Glutamatergic neuron (in vitro differentiated cells): ENCODE measurements at places on chromosomes 11 and 22.
A peak's percentile ranks its signal among the peaks of the same experiment; 100 is the strongest.

DNA sequence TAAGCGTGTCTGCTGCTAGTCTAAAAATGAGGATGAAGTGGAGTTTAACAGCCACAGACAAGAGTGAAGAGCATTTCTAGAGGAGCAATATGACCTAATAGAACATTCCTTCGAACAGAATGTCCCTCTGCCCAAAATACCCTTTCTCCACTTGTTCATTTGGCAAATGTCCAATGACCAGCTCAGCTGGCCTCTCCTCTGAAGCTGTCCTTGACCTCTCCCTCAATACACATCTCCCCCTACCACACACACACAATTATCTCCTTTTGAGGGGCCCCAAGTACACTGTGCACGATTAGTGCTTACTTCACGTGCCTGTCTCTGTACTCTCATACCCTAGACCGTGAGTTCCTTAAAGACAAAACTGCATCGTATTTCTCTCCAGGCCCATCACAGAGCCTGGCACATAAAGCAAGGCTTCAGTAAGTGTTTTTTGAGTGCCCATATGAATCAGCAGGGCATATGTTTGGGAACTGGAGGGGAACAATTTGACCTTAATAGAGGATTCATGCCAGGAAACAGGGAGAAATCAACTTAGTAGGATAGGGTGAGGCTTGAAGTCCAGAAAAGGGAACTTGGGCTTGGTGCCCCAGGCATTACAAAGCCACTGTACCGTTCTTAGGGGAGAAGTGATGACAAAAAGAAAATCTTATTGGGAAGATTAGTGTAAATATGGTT lies 18.1 kb upstream of the NCAM1 start:
- no peak for DNase-seq

GRCh38 chr22:38033522-38034277 lies 23.5 kb upstream of the PICK1 start:
- DNase-seq: no peak

- DNase-seq: no peak
Observed at GRCh38 chr22:39236321-39237317, 8.2 kb downstream of the PDGFB start.

DNA sequence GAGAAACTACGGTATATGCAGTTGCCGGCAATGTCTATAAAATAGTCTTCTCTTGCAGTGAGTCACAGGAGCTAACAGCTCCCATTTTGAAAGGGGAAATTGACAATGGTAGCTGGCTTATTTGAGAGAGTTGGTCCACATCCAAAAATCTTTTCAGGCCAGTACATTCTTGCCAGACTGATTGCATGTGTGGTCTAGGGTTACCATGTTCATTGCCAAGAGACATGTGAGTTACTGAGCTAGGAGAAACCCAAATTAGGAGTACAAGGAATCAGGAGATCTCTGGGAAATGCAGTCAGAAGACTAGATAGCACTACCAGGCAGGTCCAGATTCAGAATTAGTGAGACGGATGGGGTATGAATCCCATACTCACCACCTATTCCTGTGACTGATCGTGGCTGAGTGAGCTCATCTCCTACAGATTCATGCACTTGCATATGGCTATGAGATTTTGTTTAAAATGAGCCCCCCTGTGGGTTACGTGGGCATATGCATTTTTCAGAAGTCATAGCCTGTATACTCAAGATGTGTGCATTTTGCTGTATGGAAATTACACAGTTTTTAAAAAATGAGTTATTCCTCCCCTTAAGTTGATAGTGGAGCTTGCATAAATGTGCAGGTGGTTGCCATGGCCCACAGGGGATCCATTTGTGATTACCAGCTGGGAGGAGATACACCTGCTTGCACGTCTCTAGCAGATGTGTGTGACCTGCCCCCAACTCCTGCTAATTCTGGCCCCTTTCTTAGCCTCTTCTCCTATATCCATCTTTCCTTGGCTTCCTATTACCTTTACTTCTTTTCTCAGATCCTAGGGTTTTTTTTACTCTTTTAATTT lies 102.7 kb downstream of the COMMD9 start:
- no peak for DNase-seq

GRCh38 chr11:125257190-125257579 lies 92.6 kb downstream of the PKNOX2 start:
- peak; percentile 69 for DNase-seq

- no peak for DNase-seq
Observed at GRCh38 chr11:77302752-77303151, 1.3 kb upstream of the GDPD4 start.

- DNase-seq: no peak
Observed at GRCh38 chr11:1149545-1149944, 8.2 kb upstream of the MUC5AC start.

DNA sequence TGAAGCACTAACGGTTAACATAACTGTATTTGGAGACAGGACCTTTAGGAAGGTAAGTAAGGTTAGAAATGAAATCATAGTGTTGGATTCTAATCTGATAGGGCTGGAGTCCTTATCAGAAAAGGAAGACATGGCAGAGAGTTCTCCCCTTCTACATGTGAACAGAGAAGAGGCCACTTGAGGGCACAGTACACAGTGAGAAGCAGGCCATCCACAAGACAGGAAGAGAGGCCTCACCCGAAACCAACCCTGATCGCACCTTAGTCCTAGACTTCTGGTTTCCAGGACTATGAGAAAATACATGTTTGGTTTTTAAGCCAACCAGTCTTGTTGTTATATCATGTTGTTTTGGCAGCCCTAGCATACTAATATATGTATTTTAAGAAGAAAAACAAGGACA lies 170.0 kb downstream of the LRRC4C start:
- no peak for DNase-seq

DNA sequence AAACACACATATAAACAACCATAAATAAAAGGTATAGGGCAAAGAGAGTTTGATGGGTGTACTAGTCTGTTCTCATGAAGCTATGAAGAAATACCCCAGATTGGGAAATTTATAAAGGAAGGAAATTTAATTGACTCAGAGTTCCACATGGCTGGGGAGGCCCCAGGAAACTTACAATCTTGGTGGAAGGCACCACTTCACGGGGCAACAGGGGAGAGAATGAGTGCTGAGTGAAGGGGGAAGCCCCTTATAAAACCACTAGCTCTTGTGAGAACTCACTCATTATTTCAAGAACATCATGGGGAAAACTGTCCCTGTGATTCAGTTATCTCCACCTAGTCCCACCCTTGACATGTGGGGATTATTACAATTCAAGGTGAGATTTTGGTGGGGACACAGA lies 385.9 kb upstream of the ANO5 start:
- DNase-seq: no peak

GRCh38 chr11:14884667-14885273 lies 7.3 kb downstream of the CYP2R1 start:
- no peak for DNase-seq
